ENCODE measurements at places on chromosomes 12 and 14. TPM values are rescaled to one million over a fixed set of nuclear protein-coding genes. Genes with fewer than 3 reads are reported as not detected.
A peak's percentile ranks its signal among the peaks of the same experiment; 100 is the strongest.

LALBA gene
- not detected for total RNA-seq

DTX1 gene
- 1.7 TPM for total RNA-seq

DNA sequence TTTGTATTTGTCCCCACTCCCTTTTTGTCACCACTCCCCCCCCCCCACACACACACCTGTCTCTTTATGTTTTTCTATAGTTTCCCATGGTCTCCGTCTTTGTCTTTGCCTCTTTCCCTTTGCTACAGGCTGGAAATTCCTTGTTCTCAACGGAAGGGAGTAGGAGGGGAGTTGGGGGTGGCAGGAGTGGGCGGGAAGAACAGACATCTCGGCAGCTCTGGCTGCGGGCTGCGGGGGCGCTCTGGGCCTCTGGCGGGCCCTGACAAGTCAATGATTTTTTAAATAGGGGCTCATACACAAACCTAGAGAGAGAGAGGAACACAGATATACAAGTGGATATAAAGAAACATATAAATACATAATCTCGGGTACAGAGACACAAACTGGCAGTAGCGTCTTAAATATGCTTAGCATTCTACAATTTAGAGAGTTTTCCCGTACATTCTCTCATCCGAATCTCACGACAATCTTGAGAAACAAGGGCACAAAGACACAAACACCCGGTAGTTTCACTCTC, 2.4 kb upstream of the NAB2 start:
- DNase-seq, result no peak

RPS29 gene
- total RNA-seq, result 1,124 TPM

RTN1 gene
- total RNA-seq, result 1.9 TPM

GRCh38 chr14:20612403-20612802, 21.2 kb upstream of the RNASE12 start:
- no peak for DNase-seq

- no peak for DNase-seq
These were observed 199.5 kb upstream of the PLEKHG7 start for GRCh38 chr12:92503029-92503931.

DNAJC22 gene
- total RNA-seq, result not detected

DNA sequence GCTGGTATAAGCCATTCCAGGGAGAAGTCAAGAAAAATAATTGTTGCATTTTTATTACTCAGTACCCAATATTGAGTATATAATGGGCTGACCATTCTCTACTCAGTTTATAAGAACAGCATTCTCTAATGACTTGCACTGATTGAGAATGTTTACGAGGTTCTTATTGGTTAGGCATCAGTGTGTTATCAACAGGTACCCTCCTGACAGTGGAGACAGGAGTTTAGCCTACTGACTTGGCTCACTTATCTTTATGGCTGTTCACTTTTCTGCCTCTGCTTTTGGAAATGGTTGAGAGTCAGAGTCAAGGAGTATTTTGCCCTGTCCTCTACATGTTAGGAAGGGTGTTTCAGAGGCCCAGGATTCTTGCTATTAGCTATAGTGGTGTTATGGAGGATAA, 228.0 kb upstream of the RGS6 start:
- no peak for DNase-seq

UTP20 gene
- total RNA-seq, result 9.0 TPM

- no peak for DNase-seq
These were observed 13.3 kb upstream of the ANAPC5 start for GRCh38 chr12:121365416-121366062.

- DNase-seq, result no peak
These were observed 718.0 kb downstream of the C12orf50 start for GRCh38 chr12:87311206-87311605.

ASCL1 gene
- total RNA-seq, result not detected

GRCh38 chr14:101062065-101062450, 158.5 kb upstream of the RTL1 start:
- DNase-seq, result no peak

NOXRED1 gene
- 0.40 TPM for total RNA-seq

DNA sequence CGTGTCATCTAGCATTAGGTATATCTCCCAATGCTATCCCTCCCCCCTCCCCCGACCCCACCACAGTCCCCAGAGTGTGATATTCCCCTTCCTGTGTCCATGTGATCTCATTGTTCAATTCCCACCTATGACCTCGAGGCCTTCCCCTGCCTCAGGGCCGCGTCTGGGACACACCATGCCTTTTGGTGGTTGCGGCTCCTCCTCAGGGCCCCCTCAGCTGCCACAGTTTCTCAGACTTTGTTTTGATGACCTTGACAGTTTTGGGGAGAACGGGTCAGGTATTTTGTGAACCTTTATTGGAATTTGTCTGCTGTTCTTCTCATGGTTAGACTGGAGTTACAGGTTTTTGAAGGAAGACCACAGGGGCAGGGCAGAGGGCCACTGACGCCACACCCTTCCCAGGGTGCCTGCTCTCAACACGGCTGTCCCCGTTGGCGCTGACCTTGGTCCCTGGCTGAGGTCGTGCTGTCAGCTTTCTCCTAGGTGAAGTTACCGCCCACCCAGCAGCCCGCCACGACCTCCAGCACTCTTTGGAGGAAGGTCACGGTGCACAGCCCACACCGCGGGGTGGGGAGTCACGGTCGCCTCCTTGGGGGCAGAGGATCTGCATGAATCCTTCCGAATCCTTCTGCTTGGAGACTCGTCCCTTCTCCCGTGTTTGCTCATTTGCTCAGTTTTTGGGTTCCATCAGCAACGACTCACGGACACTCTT, 130.5 kb downstream of the KIF26A start:
- peak; percentile 10 for DNase-seq

- no peak for DNase-seq
These were observed 10.6 kb downstream of the SVOP start for GRCh38 chr12:109010259-109010658.

DNA sequence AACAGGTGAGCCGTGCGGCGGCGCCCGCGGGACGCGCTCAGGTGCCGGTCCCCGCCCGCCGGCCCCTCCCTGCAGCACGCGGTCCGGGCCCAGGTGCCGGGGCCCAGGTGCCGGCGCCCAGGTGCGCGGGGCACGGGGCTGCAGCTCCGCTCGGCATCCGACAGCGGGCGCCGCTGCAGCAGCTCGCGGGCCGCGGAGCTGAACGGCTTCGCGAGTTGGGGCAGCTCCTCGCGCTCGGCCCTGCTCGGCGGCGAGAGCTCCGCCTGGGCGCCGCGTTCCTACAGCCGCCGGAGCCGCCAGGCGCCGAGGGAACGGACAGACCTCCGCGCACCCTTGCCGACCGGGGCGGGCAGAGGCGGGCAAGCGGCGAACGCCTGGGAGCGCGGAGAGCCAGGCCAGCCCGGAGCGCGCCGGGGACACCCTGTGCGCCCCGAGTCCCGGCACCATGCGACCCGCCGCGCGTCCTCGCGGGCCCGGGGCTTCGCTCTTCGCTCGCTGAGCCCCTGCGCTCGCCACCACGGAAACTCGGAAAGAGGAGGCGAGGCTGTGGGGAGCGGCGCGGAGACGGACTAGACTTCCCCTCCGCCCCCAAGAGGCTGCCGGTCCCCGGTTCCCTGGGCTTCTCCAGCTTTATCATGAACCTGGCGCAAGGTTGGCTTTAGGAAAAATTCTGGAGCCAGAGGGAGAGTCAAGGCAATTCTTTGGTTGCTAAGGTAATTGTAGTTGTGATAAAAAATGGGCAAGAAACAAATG, at the start of gene RGS6:
Gene RGS6, plus strand, starts transcription at position 201 of the 753 bp plus-strand sequence.
- DNase-seq, result no peak

DNA sequence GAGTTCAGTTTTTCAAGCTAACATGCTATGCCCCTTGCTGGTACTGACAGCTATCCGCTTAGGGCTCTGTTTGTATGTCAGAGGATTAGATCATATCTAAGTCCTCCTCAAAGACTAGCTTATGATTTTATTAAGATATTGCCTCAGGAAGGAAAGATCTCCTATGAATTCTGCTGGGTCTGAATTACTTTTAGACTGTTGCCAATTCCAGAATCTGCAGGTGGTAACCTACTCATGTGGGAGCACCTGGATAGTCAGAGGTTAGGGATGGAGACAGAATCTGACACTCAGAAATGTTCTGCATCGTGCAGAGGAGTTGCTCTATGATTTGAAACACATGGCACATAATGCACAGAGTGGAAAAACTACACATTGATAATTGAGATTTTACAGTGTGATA, 843.4 kb downstream of the SLC6A15 start:
- no peak for DNase-seq

GLIPR1L2 gene
- total RNA-seq, result 1.6 TPM

- DNase-seq, result no peak
These were observed 15.4 kb upstream of the ASIC1 start for GRCh38 chr12:50041962-50042361.

DNA sequence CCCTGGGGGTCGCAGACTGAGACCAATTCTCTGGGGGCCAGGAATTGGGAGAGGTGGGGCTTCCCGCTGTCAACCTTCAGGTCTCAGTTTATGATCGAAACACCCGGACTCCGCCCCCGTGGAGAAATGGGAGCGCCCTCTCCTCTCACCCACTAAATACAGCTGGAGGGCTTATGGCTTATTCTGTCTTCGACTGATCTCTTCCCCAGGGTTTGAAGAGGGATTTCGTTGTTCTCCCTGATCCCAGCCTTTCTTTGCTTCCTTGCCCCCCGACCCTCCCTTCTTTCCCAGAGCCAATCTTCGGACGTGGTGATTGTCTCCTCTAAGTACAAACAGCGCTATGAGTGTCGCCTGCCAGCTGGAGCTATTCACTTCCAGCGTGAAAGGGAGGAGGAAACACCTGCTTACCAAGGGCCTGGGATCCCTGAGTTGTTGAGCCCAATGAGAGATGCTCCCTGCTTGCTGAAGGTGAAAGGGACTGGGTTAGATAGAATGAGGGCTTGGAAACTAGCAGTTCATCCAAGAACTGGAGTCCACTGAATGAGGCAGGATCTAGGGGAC, 607 bp downstream of the OS9 start:
- no peak for DNase-seq

- no peak for DNase-seq
These were observed 23.7 kb upstream of the CHST11 start for GRCh38 chr12:104433061-104433460.

- no peak for DNase-seq
These were observed 196.8 kb downstream of the RAD51B start for GRCh38 chr14:68016255-68016914.

GRCh38 chr12:807041-807735, 54.8 kb downstream of the WNK1 start:
- no peak for DNase-seq

- no peak for DNase-seq
These were observed 27.6 kb downstream of the SAMD4A start for GRCh38 chr14:54594537-54594936.

ESPL1 gene
- total RNA-seq, result 3.1 TPM

DNA sequence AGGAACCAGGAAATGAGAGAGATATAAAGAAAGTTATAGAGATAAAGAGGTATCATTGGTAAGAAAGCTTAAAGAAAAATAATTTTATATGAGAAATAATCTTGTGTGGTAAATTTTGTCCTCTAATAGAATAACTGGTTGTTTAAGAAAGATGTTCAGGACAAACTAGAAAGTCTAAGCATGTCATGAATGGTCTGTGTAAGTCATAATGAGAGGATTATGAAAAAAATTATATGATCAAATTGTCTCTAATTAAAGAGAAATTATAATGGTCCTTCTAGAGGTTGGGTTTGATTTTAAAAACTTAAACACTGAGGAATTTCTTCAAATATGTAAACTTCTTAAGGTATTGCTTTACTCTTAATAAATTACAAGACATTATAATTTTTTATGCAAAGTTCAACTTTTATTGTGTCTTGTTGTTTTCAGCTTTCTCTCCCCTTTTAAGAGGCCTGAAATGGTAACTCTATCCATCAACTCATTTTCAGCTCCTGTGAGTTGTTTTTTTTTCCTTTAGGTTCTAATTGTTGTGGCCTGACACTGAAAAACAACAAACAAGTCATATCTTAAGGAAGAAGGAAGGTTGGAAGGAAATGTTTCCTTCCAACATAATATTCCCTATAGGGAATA, 88.2 kb upstream of the CNOT2 start:
- DNase-seq, result no peak

- DNase-seq, result no peak
These were observed 1.9 kb upstream of the PIWIL1 start for GRCh38 chr12:130335517-130336392.

PROX2 gene
- 5.7 TPM for total RNA-seq

DNA sequence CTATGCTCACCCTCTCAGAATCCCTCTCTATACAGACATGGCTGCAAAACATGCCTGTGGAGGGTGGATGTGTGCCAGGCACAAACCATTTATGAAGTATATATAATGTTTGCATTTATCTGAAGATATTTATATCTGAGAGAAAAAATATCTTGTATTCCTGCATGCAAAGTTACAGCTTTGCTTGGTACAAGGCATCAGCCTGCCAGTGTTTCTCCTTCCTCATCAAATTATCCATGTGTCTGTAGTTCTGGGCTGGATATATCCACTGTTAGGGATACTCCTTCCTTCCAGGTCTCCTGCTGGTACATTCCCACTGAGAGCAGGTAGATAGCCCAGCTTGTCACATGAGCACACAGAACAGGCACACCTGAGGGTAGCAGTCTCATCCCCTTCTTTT, 12.0 kb downstream of the HOXC4 start:
- no peak for DNase-seq

PCED1B gene
- 30.2 TPM for total RNA-seq

CTSG gene
- 0.43 TPM for total RNA-seq

- no peak for DNase-seq
These were observed 213.7 kb upstream of the NPAS3 start for GRCh38 chr14:32724867-32725471.

DNA sequence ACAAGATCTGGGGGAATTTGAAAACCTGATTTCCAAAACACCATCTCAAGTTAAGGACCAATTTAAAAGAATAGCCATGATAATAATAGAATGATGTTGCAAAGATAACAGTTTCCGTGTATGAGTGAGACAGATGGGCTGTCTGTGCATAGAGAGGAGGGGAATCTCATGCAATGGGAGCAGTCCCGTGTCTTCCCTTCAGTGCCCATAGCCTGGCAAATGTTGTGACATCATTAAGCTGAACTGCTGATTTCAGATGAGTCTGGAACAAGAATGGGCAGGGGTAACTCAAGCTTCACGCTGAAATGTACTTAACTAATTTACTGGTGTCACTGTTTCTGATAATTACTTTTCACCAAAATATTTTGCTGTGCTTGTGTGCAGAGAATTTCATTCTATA, 454.0 kb downstream of the FOXG1 start:
- no peak for DNase-seq

GRCh38 chr12:70074510-70074909, 168.7 kb upstream of the CNOT2 start:
- no peak for DNase-seq

- DNase-seq, result no peak
These were observed 90.8 kb upstream of the PTPRQ start for GRCh38 chr12:80353254-80353653.

DNA sequence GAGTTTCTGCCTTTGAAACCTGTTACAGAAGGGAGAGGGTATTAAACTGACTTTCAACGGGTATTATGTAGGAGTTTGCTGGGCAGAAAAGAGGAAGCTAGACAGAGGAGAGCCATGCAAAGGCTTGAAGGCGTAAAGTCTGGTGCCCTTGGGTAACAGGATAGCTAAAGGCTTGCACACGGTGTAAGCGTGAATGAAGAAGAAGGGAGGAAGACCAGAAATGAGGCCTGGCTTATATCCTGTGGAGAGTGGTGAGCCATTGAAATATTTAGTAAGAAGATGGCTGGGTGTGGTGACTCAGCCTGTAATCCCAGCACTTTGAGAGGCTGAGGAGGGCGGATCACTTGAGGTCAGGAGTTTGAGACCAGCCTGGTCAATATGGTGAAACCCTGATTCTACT, 22.6 kb downstream of the SUDS3 start:
- no peak for DNase-seq

Measured in natural killer cell (primary cell).